ENCODE measurements at places on chromosomes 5 and 9.

DNA sequence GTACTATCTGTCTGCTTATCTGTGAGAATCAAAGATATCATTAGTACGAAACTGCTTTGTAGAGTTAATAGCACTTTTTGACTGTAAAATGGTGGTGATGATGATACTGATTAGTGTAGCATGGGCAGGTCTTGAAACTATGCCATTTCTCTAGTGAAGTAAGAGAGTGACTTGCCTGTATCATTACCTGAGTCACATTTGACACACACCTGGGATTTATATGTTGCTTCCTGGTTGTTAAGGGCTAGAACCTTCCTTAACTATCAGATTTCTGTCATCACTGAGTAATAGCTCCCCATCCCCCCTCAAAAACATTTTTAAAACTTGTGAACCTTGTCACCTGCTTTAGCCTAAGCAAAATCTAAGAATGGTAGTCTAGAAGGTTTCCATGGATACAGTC lies 135.6 kb upstream of the RORB start:
- no peak for DNase-seq

DNA sequence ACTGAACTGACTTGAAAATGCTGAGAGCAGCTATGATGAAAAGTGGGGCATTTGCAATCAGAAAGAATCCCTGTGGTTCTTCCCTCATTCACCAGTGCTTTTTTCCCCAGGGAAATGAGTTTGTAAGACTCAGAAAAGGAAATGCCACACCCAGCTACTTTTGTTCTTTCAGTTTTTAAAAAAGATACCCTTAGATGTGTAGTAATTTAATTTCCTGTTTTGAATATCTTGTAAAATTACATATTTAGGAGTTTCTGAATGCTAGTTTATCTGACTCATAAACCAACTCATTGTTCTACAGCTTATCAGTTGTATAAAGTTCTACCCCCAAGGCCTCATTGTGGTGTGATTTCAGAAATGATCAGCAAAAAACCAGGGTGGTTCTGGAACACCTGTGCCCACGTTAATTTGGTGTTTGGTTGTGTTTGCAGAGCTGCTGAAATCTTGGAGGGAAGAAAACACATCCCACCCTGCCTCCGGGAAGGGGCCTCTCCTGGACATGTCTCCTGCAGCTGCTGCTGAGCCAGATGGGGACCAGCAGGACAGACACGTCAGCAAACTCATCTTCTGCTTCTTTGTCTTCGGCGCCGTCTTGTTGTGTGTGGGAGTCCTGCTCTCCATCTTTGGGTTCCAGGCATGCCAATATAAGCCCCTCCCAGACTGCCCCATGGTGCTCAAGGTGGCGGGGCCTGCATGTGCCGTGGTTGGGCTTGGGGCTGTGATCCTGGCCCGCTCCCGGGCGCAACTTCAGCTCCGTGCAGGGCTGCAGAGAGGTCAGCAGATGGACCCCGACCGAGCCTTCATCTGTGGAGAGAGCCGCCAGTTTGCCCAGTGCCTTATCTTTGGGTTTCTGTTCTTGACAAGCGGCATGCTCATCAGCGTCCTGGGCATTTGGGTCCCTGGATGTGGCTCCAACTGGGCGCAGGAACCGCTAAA lies 2.8 kb downstream of the TMEM171 start:
- DNase-seq: no peak

DNA sequence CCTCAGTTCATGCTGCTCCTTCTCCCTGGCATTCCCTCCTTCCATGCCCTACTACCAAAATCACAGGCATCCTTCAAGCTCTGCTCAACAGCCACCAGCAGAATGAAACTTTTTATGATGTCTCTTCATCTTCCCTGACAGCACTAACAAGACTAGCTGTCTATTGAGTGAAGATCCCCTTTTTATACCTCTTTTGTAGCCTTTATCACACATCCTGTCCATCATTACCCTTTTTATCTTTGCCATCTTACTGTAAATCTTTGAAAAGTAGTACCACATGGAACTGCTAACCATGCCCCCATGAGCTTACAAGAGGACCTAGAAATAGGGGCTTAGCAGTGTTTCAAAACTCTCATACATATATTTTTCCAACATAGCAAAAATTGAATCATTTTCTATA lies 10.8 kb upstream of the ADRB2 start:
- DNase-seq: no peak

DNA sequence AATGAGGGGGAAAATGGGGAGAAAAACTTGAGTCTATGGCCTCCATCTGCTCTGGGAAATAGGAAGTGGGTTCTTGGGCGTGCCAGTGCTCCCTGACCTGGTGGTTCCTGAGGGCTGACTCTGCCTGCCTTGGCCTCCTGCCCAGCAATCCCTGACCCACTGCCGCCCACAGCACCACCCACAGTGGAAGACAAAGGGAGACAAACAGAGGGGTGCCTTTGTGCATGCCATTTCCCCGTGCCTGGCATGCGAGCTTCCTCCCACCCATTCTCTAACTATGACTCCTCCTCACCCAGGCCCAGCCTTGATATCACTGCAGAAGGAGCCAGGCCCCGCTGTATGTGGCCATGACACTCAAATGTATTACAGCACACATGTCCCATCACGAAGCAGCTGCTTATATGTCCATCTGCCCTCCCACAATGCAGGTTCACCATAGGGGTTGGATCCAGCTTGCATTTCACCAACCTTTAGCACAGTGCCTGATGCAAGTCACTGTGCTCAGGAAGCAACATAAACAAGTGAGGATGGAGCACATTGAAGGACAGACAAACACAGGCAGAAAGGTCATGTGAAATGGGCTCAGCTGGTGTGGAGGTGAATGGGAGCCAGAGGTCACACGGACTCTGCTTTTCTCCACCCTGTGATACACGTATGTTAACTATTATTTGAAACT lies 84.4 kb downstream of the ADRB2 start:
- no peak for DNase-seq

GRCh38 chr5:52710310-52710971 lies 77.3 kb upstream of the ITGA1 start:
- no peak for DNase-seq

- DNase-seq: no peak
Measured at GRCh38 chr9:112863214-112863613, 27.5 kb downstream of the SLC46A2 start.

GRCh38 chr9:98899408-98900056 lies 44.2 kb upstream of the COL15A1 start:
- no peak for DNase-seq

DNA sequence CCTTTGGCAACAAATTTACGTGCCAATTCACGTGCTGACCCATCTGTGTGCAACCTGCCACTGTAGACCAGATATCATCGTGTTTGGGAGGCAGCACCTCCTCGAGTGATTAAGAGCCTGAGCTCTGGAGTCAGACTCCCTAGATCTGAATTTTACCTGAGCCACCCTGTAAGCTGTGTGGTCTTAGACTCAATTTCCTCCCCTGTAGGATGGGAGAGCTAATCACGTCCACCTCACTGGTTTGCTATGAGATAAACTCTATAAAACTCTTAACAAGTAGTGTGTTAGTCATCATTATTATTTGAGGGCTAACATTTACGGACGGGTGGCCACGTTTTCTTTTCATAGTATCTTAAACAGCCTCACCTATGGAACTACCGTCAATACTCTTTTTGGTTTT lies 220.0 kb upstream of the ADAMTSL1 start:
- DNase-seq: no peak

GRCh38 chr5:83099445-83099844 lies 22.1 kb downstream of the XRCC4 start:
- no peak for DNase-seq

- DNase-seq: no peak
Measured at GRCh38 chr9:90018688-90019087, 413.9 kb downstream of the GADD45G start.

GRCh38 chr9:30035761-30036160 lies 2348.7 kb upstream of the ACO1 start:
- DNase-seq: no peak

- DNase-seq: no peak
Measured at GRCh38 chr5:67106626-67107342, 89.8 kb downstream of the CD180 start.

GRCh38 chr5:158140120-158140731 lies 281.3 kb upstream of the CLINT1 start:
- no peak for DNase-seq

DNA sequence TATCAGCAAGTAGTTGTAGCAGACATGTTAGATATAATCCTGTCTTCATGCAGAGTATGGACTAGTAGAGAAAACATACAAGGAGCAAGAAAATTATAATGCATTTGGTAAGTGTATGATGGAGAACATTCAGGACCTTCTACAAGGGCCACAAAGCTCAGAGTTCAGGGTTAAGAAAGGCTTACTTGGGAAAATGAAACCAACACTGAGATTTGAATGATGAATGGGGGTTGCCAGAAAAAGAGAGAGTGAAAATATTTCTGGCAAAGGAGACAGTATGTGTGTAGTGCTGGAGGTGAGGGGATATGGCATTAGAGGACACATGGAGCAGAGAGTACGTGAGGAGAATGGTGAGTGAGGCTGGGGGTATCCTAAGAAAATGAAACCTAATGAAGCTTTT lies 169.8 kb upstream of the STK32A start:
- DNase-seq: no peak

DNA sequence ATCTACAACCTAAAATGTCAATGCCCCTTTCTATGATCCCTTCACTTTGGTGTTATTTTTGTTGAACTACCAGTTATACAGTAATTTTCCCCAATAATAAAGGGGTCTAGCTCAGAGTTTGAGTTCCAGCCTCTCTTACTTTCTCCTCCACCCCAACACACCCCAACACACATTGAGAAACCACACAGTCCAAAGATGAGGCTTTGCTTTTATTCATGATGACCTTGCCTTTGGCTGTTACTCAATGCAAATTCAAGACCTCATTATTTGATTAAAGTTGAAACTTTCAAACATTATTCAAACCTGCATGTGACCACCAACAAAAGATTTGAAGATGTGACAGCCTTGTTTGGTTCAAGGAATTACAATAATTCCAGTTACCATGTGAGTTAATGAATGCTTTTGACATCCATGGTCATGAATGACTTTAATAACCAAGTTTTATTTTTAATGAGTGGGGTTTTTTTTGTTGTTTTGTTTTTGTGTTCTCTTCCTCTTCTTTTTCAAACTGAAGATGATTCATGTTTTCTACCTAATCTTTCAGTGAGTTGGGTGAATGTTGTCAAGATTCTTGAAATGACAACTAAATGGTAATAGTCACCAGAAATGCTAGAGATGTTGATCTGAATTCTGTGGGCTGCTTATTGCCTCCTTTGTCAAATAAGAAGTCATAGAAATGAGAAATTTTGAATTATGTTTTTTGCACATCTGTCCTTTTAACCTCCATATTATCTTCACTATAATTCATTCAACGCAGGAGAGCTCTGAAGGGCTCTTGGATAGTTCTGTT lies 106.0 kb downstream of the HACD4 start:
- DNase-seq: no peak

GRCh38 chr5:72172786-72173185 lies 65.5 kb downstream of the MAP1B start:
- DNase-seq: no peak

DNA sequence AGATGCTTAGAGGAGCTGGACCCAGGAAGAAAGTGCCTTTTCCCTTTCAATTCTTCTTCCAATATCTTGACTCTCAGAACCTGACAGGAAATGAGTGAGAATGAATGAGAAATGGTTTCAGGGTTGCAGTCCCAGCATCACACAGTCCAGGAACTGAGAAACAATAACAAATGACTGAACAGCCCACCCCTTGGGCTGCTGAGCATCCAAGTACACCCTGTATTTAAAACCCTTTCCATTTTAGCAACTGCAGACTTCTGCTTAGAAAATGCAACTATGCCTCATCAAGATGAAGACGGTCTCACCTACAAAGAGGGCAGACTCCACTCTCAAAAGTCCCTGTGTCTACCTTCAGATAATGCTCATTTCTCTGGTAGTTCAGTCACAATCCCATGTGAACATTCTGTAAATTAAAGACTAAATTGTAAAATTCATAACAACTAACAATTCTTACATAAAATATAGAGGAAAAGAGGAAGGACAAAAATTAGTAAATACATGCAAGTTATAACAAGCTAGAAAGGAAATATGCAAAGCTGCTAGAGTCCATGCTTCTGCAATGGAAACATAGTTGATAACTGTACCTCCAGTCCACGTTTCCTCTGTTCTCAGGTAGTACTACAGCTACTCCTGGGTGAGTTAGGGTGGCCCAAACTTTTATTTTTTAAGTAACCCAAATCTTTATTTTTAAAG lies 316.5 kb downstream of the ICE1 start:
- DNase-seq: no peak

DNA sequence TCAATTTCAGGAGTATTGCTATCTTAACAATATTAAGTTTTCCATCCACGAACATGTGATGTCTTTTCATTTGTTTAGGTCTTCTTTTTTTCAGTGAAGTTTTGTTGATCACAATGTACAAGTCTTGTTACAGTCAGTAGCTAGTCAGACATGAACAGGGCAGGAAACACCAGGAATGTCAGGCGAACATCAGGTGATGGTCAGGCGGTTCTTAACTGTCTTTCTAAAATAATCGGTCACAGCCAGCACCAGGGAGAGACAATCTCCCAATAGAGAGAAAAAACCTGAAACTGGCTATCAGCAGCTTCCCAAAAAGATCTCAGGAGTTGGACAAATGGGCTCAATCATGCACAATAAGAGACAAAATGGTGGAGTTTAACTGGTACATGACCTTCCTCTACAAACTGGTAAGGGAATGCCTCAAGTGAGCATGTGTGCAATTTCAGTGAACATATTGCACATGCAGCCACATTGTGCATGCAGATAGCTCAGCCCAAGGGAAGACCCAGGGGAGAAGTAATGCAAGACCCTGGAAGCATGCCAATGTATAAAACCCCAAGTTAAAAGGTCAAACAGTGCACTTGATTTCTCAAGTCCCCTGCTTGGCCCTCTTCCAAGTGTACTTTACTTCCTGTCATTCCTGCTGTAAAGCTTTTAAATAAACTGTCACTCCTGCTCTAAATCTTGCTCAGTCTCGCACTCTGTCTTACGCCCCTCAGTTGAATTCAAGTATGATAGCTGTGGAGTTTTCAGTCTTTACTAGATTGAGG lies 176.1 kb upstream of the RASEF start:
- DNase-seq: no peak

GRCh38 chr9:77488439-77489126 lies 159.5 kb downstream of the GNA14 start:
- DNase-seq: peak; percentile 18

GRCh38 chr5:118006219-118006618 lies 982.1 kb downstream of the DTWD2 start:
- DNase-seq: no peak

DNA sequence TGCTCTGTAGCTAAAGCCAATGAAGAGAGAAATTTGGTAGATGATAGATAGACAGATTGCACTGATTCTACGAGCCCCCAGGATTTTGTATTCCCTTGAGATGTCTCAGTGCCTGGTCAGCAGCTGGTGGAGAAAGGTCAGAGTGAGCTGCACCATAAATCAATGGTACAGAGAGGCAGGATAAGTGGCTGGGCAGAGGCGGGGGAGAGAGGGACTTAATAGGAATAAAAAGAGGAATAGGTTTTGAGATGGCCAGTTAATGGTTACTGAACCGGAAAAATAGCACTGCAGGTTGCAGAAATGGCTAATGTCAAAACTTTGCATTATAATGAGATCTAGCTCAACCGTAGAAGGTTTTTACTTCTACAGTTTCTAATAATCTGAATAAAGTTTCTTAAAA lies 47.9 kb upstream of the SLC12A2 start:
- no peak for DNase-seq

Data from activated CD4-positive, alpha-beta T cell treated with anti-CD3 and anti-CD28 coated beads, Interleukin-2, amount 10 ng/mL, durations not matched to agents 7 days and 5 days (primary cell).